ENCODE measurements at places on chromosomes 3 and 15. TPM values are rescaled to one million over a fixed set of nuclear protein-coding genes. Genes with fewer than 3 reads are reported as not detected.
A peak's percentile ranks its signal among the peaks of the same experiment; 100 is the strongest.

- DNase-seq = no peak
Observed at GRCh38 chr15:96087180-96087884, 243.2 kb upstream of the NR2F2 start.

GRCh38 chr3:123525433-123525832 lies 59.4 kb downstream of the HACD2 start:
- DNase-seq = no peak

The IQCF5 gene
- total RNA-seq = not detected

DNA sequence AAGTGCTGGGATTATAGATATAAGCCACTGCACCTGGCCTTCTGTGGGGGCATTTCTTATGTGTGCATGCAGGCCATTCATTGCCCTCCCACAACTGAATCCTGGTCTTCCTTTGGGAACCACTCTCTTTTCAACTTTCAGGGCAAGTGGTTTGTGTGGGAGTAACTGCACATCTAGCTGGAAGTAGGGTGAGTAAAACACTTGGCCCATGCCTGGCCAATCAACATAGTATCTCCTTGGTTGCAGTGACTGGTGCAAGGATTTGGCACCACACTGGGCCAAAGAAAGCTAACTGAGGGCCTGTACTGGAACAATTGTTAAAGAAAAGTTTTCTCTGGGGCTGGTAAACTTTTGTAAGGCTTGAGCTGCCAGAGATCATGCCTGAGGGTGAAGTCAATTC lies 189.2 kb upstream of the FEZF2 start:
- DNase-seq = peak; percentile 69

- no peak for DNase-seq
Observed at GRCh38 chr3:103181160-103181559, 746.3 kb downstream of the ZPLD1 start.

The AMT gene
- total RNA-seq = 6.7 TPM

DNA sequence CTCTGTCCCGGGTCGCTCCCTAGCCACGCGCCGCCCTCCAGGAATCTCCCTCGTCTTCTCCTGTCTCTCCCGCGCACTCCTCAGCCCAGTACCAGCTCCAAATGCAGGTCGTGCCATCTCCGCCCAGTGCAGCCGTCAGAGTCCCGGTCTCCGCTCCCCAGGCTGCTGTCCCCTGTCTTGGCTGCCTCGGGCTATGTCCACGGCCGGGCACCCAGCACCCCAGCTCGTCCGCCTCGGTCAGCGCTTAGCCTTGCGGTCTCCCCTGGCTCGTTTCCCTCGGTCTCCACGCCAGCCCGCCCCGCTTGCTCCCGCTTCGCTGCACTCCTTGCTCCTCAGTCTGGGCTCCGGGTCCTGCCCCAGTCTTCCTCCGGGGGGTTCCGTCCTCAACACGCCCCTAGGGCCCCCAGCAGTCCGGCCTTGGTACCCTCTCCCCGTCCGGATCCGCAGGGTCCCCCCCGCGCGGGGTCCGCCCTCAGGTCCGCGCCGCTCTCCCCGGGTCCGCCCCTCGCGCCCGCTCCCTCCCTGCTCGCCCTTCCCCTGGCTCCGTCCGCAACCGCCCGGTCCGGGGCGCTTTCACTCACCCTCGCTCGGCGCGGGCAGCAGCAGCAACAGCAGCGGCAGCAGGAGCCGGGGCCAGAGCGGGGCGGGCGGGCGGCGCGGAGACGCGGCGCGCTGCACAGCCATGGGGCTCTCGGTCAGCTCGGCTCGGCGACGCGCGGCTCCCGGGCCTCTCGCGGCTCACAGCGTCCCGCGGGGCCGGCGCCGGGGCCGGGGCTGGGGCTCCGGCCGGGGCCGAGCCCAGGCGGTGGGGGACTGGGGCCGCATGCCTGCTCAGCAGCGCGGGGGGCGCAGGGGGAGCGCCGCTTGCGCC lies 462 bp downstream of the IGDCC3 start:
- DNase-seq = peak; percentile 61

GRCh38 chr15:85582131-85583079 lies 202.0 kb downstream of the AKAP13 start:
- peak; percentile 51 for DNase-seq

The LIPC gene
- total RNA-seq = 0.81 TPM

DNA sequence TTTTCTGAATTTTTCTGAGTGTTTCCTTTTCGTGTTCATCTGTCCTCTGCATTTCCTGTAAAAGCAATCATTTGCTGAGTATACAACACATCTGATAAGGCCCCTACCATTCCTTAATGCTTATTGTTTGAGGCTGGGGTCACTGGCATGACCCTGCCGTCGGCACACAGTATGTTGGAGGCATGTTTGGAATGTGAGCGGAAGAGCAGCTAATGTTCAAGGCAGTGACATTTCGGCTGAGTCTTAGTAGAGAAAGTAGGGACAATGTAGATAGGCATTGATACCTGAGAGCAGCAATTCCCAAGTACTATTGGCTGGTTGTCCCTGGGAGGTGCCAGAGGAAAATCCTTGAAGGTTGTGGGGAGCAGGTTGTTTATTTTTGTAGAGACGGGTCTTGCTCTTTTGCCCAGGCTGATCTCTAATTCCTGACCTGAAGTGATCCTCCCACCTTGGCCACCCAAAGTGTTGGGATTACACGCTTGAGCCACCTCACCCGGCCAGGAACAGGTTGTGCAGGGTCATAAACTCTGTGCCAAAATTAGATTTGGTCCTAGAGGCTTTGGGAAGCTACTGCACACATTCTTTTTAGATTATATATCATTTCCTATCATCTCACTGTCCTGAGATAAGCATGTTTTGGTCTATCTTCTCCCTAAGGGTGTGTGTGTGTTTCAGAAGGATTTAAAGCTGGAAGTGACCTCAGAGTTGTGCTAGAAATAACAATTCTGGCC lies 13.5 kb downstream of the PTPN23 start:
- peak; percentile 78 for DNase-seq

DNA sequence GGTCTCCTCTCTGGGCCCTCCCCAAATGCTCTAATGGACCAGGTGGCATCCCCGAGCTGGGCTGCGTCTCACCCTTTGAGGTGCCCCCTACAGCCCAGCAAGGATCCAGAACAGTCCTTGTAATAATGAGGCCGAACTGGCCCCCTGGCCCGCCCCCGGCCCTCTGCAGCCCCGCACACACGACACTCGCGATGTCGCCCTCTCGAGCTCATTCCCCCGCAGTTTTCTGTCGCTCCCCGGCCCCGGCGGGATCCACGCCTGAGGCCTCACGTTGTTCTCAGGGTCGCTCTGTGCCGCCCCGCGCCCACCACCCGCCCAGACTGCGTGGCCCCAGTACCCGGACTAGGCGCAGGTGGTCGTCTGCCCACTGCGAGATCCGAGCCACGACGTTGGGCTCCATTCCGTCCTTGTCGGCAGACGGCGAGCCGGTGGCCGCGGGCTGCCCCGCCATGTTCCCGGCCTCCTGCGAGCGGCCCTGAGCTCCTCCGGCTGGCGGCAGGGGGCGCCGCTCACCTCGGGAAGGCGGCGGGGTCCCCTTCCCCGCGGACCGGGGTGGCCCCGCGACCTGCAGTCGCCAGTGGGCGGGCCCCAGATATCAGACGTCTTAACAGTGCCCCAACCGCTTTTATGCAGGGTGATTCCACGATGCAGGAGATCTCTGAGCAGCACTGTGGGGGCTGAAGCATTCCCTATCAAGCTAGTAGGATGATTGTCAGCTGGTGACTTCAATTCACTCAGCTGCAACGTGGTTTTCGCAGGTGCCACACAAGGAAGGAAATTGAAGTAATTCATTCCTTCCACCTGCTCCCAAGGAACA lies at the start of gene C3orf33:
TSS of gene C3orf33 (minus strand) at position 477 of the 817 bp plus-strand sequence. CDS start at position 451, 26 bp downstream.
- DNase-seq = peak; percentile 75

GRCh38 chr15:78092261-78093041 lies at the start of gene SH2D7:
TSS of gene SH2D7 (plus strand) at chr15:78092561. CDS start at chr15:78092585, 24 bp downstream.
- peak; percentile 35 for DNase-seq

DNA sequence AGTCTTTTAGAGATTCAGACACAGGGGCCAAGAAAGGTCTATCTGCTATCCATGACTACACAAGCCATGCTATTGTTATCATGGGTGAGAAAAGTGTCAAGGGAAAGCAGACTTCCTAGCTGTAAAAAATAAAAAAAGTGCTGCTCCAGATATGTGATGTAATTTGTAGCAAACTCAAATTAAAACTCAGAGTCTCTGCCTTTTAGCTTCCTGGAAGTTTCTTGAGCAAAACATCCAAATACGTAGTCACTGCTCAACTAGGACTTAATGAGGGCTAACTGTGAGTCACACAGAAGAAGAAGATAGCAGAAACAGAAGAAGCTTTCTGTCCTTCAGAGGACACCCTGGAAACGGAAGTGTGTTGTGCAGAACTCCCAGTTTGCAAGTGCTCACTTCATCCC lies 393.4 kb upstream of the NR2F2 start:
- DNase-seq = no peak

The GOLGA8A gene
- 94.6 TPM for total RNA-seq

DNA sequence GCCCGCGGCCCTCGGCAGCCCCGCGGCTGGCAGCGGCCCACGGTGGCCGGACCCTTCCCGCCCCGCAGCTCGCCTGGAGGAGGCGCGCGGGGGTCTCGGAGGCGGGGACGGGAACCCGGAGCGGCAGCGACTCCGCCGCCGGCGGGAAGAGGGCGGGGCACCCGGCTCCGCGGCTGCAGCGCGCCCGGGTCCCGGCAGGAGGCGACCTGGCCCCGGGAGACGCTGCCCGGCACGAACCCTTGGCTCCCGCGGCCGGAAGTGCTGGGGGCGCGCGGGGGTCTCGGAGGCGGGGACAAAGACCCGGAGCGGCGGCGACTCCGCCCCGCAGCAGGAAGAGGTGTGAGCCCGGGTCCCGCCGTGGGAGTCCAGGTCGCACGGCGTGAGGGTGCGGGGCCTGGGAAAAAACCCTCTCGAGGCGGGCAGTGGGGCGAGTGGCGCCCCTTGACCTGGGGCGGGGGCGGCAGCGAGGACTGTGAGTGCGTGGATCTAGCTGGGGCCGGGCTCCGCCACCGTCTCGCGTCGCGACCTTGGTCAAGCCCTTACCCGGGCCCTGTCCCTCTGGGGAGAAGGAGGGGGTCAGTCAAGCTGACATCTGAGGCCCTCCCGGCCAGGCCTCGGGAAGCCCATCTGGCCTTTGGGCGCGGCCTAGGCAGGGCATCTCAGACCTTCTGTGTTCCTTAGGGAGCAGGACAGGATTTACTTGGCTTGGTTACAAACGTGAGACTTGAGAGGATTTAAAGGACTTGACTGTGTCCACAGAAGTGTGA lies at the start of gene CIB2:
TSS of gene CIB2 (minus strand) at position 151 of the 767 bp plus-strand sequence. CDS start 230 bp downstream, outside the sequence.
- DNase-seq = peak; percentile 61

DNA sequence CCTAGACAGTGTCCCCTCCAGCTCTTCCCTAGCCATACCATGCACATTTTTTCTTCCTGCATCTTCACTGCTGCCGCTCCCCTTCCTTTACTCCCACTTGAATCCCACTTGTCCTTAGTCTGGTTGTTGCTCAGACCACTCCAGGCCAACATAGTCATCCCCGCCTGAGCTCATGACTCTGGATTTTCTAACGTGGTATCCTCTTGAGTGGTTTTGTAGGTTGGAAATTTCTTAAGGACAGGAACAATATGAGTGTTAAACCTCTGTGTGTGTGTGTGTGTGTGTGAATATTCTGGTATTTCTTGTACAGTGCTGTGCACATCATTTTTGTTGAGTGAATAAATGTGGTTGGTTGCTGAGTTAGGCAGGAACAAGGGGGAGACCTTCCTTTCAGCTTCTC lies 3.1 kb downstream of the BAHD1 start:
- no peak for DNase-seq

GRCh38 chr3:128473180-128473519 lies 6.5 kb upstream of the DNAJB8 start:
- DNase-seq = no peak

The SLC35G2 gene
- total RNA-seq = 11.4 TPM

DNA sequence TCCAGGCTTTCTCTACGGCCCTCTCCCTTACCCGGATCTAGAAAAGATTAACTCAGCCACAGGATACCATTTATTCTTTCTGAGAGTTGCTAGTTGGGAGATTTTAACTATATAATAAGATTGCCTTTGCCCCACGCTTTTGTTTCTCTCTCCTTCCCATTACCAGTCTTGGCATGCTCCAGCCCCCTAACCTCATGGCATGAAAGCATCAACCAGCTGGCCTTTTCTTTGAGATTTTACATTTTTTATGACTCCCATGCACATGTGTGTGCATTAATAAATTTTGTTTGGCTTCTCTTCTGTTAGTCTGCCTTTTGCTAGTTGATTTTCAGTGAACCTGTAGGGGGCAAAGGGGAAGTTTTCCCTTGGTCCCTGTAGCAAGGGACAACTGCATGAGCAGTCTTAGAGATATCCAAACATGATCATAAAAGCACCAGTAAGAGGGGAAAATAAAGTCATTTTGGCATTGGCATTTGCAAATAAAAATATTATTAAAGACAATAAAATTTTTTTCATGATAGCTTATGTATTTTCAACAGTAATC lies 73.6 kb downstream of the OXSM start:
- no peak for DNase-seq

The FAM98B gene
- 11.8 TPM for total RNA-seq

DNA sequence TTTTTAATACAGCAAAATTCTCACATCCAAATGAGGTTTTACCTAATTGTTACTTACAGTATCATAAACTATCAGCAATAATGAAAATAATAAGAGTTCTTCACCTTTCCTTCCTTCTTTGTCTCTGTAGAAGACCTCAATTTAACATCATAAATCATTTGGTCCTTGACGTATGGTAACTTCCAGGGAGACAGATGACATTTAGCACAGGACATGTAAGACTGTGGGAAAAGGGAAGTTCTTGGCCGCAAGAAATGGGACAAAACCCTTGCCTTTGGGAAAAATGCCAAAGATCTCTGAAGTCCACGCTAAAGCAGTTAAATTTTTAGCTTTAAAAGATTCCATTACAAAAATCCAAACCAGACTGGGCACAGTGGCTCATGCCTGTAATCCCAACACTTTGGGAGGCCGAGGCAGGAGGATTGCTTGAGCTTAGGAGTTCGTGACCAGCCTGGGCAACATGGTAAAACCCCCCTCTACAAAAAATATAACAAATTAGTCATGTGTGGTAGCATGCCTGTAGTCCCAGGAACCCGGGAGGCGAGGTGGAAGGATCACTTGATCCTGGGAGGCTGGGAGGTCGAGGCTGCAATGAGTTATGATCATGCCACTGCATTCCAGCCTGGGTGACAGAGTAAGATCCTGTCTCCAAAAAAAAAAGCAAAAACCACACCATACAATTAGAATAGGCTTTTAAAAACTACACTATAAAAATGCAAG lies 8.8 kb downstream of the PTPN9 start:
- DNase-seq = no peak

GRCh38 chr15:46442184-46442583 lies 807.4 kb downstream of the SQOR start:
- DNase-seq = no peak

The TJP1 gene
- total RNA-seq = 108 TPM

DNA sequence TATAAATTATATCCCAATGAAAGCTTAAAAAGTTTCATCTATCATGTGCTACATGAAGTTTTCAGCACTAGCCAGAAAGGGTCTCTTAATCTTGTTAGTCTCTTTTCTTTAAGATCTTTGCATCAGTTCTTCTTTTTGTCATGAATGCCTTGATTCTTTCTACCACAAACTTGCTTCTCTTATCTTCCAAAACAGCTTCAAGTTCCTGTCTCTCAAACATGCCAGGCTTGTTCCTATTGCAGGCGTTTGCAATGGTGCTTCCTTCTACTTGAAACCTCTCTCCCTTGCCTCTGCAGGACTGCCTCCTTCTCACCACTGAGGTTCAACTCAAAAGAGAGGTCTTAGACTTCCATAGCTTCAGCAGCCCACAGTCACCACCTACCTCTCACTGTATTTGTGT lies 104.3 kb upstream of the FRMD4B start:
- DNase-seq = no peak

The HDC gene
- not detected for total RNA-seq

- DNase-seq = no peak
Observed at GRCh38 chr3:98733812-98734281, 29.3 kb upstream of the ST3GAL6 start.

GRCh38 chr15:56086566-56086965 lies 93.2 kb upstream of the NEDD4 start:
- DNase-seq = no peak

GRCh38 chr3:13073326-13074005 lies at the start of gene IQSEC1:
TSS of gene IQSEC1 (minus strand) at chr3:13073429. CDS start at chr3:13073014, 415 bp downstream.
- peak; percentile 29 for DNase-seq

Measured in thyroid gland (tissue), 4 donors.